ENCODE measurements at places on chromosomes 6 and 20.
A peak's percentile ranks its signal among the peaks of the same experiment; 100 is the strongest.

GRCh38 chr6:165735065-165735464 lies 72.0 kb upstream of the PDE10A start:
- DNase-seq: no peak

- peak; percentile 84 for DNase-seq
Observed at GRCh38 chr20:17680836-17681725, 961 bp downstream of the RRBP1 start.

DNA sequence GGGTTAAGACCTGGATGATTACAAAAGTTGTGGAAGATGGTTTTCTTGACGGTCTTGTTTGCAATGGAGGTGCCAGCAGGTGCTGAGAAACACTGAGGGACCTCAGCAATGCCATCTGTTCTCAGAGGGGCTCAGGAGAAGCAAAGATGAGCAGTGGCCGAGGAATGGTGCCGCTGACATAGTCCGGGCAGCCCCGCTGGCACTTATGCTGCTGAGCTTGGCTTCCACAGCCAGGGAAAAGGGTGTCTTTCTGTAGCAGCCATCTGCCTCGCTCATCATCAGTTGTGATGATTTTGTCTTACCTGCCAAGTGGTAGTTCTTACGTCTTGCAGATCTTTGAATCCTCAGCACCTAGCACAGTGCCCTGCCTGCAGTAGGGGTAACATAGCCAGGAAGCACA lies 55.7 kb downstream of the PPP1R14C start:
- DNase-seq: no peak

DNA sequence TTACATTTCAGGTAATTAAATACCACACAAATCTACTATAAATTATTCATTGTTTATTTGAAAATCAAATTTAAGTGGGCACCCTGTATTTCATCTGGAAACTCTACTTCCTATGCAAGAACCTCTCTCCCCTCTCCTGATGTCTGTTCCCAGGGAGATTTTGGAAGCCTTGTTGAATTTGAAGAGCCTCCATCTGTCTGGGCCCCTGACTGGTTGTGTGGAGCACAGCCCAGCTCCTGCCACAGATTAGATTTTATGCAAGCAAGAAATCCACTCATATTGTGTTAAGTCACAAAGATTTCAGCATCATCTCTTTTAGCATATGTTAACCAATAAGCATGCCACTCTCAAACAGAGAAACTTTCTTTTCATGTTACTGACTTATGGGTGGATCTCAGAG lies 451.2 kb downstream of the TFAP2B start:
- DNase-seq: no peak

DNA sequence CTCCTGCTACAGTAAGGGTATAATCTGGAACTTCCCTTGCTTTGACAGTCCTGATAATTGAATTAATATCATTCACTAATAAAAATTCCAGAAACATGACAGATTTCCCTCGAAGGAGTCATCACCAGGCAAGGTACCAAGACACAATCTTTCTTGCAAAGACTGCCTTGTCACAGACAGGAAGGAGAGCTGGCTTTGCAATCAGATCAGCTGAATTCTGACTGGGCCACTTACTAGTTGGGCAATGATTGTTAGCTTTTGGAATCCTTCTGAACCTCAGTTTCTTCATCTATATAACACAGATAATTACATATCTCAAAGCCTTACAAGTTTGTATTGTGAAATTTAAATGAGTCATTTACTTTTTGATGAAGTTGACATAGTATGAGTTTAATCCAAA lies 344.2 kb downstream of the RFPL4B start:
- no peak for DNase-seq

DNA sequence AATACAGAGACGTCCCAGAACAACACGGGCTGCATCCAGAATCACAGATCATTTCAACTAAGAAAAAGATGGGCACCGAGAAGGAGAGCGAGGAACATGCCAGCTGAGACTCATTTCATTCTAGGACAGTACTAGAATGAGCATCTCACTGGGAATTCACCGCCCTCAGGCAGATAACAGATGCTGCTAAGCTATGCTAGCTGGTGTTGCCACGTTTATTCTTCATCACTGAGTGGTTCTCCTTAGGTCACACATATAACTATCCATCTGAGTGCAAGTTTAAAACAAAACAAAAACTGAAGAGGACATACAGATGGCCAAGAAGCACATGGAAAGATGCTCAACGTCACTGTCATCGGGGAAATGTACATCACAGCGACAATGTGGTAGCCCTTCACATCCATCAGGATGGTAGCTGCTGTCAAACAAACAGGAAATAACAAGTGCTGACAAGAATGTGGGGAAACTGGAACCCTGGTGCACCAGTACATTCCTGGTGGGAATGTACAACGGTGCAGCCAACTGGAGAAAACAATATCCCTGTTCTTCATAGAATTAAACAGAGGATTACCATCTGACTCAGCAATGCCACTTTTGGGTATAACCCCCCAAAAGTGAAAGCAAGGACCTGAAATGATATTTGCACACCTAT lies 97.6 kb downstream of the SLC22A23 start:
- DNase-seq: no peak

- DNase-seq: no peak
Observed at GRCh38 chr6:26514984-26515383, 14.9 kb downstream of the BTN1A1 start.

DNA sequence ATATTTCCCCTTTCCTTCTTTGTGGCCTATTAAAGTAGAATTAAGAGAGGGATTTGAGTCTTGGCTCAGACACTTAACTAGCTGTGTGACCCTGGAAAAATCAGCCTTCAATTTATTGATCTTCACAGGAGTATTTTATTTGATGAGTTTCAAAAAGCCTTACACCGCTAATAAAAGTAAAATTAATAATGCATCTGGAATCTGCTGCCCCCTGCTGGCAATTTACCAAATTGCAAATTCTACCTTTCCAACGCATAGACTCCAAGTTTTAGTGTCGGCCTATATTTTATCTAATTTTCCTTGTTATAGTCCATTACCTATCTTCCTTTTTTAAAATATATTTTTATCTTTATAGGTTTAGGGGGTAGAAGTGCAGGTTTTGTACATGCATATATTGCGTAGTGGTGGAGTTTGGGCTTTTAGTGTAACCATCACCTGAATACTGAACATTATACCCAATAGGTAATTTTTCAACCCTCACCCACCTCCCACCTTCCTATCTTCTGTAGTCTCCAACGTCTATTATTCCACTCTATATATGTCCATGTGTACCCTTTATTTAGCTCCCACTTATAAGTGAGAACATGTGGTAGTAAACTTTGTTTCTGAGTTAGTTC lies 46.3 kb downstream of the GOPC start:
- peak; percentile 68 for DNase-seq

GRCh38 chr6:156779206-156780094 lies 2.3 kb downstream of the ARID1B start:
- peak; percentile 74 for DNase-seq

DNA sequence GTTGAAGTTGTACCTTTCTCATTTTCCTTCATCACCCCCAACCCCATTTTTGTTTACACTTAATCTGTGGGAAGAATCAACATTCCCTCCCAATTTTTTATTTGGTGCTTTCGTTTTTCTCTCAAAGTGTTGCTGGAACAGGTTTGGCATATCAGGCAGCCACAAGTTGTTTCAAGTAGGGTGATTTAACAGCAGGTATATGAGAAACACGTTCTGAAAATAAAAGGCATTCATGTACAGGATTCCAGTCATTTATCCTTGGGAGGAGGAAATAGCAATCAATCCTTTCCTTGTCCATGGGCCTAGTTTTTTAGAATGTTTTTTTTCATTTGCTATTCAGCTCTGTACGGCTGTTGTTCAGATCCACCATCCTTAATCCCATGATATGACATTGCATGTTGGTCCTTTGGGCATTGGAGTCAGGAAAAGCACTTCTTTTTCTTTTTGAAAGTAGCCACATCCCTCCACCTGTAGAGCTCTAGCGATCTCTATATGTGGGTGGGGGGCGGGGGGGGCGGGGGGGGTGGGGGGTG lies 120.2 kb downstream of the JARID2 start:
- DNase-seq: no peak

All from activated T-cell treated with anti-CD3 and anti-CD28 coated beads, Interleukin-2, amount 50 U/mL, for 48 hours (primary cell).